ENCODE measurements at places on chromosomes 6 and 20.

DNA sequence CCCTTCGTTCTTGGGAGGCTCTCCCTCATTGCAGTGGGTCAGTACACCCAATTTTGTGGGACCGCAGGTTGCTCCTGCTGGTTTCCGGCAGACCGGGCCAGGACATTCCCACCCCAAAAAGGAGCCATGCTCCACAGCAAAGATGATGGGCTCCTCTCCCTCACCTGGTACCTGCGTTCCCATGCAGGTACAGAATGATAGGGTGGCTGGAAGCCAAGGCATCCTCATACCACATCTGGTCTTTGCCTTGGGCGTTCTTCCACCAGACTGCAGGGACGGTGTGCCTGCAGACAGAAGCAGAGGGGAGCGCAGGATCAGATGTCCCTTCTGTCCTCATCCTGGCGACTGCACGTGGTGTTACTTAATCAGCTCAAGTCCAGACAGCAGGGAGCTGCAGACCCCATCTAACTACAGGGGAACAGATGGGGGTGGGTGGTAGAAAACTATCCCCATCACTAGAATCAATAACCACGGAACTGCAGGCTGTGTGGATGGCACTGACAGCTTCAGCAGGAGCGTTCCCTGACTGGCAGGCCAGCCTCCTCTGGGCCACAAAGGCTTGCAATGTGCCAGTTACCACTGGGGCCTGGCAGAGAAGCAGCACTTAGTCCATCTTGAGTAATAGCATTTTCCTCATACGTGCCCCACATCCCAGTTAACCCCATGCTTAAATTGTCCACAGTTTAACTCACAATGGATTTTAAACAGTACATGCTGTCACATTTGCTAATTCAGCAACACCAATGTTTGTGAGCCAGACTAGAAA, 70.4 kb downstream of the ABHD12 start:
- no peak for DNase-seq

DNA sequence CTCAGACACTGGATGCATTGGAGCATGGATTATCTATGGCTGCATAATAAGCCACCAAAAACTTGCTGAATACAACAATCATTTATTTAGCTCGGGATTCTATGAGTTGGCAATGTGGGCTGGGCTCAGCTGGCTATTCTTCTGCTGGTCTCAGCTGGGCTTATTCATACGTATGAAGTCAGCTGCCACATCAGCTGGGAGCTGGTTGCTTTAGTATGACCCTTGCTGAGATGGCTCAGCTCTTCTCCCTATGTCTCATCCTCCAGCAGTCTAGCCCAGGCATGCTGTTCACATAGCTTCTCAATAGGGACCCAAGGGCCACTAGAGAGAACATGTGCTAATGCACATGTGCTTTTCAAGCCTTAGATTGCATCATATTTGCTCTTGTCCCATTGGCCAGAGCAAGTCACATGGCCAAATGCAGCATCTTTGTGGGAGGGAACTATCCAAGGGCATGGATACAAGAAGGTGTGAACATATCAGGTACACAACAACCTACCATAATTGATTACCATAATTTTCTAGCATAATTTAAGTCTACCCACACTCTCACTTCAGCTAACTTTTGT, 444.6 kb downstream of the KIF16B start:
- DNase-seq, result no peak

DNA sequence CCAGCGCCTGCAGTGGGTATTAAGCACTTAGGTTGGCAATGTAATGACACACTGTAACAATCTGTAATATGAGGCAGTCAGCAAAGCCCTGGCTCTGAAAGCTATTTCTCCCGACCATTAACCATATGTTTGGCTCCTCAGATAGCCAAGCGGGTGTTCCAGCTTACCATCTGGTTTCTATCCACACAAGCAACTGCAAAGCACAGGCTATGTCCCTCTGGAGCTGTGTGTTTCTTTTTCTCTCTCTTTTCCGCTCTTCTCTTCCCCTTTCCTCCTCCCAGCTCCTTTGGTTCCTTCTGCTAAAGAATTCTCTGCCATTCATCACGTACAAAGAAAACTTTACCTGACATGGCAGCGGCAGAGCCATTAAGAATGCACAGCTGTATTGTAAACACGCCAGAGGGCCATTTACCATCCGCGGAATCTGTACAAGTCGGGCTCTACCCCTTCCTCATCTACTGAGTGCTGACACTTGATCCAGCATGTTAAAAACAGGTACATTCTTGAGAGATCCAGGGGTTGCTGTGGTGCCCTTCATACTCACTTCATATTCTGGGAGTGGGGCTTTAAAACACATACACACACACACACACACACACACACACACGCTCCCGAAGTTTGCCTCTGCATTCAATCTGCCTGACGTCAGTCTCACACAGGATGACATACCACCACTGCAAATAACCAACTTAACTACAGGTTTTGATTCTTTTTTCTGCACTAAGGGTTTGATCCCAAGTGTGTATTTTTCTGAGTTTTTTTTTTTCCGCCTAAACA, 77.2 kb downstream of the BACH2 start:
- DNase-seq, result no peak

- DNase-seq, result peak; percentile 50
These were observed 7.7 kb downstream of the CSTF1 start for GRCh38 chr20:56400001-56400640.

DNA sequence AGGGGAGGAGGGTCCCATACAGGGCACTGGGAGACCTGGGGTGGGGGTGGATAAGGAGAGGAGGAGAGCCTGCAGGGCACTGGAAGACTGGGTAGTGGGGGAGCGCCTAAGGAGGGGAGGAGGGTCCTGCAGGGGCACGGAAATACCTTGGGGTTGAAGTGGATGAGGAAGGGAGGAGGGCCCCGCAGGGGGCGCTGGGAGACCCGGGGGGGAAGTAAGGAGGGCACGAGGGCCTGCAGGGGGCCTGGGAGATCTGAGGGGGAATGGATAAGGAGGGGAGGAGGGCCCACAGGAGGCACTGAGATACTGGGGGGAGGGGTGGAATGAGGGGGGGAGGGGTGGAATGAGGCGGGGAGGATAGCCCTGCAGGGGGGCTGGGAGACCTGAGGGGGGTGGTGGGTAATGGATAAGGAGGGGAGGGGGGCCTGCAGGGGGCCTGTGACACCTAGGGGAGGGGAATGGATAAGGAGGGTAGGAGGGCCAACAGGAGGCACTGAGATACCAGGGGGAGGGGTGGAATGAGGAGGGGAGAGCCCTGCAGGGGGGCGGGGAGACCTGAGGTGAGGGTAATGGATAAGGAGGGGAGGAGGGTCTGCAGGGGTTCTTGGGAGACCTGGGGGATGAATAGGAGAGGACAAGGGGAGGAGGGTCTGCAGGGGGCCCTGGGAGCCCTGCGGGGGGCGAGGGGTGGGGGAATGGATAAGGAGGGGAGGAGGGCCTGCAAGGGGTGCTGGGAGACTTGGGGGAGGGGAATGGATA, 567 bp upstream of the CTCFL start:
- no peak for DNase-seq
